ENCODE measurements at places on chromosomes 6 and 20.

DNA sequence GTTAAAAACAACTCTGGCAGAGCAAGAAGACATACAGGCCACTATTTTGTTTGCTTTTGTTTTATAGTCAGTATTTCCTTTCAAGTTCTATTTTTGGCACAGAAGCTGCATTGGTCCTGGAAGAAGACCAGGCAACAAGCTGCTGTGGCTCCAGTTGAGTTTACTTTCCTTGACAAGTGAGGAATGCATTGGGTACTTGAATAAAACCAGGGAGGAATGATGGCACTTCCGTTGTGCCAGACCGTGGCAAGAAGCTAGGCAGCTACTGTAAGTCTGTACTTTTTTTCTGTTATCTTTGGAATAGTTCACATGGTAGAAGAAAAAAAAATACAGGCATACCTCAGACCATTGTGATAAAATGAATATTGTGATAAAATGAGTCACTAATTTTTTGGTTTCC is 66.3 kb downstream of the NCOA3 start:
- DNase-seq: no peak

DNA sequence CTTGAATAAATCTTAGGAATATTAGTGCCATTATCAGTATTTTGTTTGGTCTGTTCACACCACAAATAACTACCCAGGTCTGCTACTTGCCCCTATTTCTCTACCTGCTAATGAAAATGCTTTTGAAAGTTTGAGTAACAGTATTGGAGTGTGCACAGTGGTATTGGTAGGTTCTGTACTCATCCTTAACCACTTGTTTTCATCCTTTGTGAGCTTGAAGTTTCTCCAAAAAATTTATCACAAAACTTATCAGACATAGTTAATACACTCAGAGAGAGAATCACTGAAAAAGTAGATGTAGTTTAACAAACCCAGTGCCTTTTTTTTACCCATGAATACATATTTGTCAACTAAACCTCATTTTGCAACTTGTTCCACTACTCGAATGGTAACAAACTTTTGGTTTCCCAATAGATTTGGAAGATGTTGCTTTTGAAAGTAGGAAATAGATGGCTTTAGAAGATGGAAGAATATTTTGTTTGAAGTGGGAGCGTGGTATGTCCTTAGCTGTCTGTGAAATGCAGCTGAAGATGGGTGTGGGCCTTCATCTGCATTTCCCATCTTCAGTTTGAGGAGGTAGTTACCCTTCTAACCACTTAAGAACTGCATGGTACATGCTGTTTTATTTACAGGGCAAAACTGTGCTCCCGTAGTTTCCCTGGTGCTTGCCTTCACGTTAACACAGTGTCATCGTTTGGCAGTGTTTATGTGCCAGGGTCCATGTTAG is 9.0 kb downstream of the PTPN1 start:
- DNase-seq: no peak

DNA sequence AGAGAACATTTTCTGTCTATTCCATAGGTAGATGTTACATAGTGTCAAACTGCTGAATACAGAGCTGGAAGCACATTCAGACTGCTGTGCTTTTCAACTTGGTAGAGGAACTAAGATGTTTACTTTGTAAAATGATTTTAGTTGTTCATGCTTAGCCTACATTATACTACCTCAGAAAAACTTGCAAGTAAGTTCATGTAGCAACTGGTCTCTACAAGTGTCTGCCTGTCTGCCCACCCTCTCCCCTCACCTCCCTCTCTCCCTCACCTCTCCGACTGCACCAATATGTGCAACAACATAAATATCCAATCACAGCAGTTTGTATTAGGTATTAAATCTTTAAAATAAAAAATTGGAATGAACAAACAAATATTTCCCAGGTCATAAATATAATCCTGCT is 25.3 kb downstream of the ELOVL4 start:
- peak; percentile 69 for DNase-seq

- DNase-seq: no peak
Observed at GRCh38 chr6:111724505-111724904, 118.8 kb upstream of the TRAF3IP2 start.

GRCh38 chr6:88574651-88575050 is 388.8 kb downstream of the RNGTT start:
- no peak for DNase-seq

DNA sequence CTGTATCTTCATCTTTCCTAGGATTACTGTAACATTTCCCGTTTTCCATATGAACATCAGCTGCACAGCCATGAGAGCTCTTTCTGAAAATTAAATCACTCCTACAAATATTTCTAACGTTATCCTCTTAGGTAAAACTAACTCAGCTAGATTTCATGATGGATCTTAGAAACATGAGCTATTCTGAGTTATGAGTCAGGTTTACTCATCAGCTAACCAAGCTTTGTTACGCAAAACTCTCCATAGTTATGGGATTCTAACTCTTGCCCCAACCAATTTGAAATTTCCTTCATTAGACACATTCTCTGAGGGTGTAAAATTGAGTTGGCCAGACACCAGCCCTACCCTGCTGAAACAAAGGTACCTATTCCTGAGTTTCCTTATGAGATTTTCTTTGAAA is 14.0 kb downstream of the DEFB110 start:
- peak; percentile 94 for DNase-seq

DNA sequence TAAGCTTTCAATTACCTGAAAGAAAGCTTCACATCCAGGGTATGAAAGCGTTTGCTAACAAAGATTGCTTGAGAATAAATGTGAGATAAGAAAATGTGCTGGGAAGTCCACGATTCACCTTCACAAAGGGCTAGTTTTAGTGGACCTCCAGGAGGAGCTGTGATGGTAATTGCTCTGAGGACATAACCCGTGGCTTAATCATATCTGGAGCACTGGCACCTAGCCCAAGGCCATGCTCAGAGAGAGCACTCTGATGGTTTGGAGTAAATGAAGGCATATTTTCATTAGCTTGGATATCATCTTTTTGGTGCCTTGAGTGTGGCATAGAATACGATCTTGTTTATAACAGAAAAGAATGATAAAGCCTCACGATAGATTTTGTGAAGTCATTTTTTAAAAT is 46.9 kb upstream of the BACH2 start:
- DNase-seq: peak; percentile 43

GRCh38 chr20:8667306-8667705 is 401.6 kb upstream of the PLCB4 start:
- DNase-seq: no peak

DNA sequence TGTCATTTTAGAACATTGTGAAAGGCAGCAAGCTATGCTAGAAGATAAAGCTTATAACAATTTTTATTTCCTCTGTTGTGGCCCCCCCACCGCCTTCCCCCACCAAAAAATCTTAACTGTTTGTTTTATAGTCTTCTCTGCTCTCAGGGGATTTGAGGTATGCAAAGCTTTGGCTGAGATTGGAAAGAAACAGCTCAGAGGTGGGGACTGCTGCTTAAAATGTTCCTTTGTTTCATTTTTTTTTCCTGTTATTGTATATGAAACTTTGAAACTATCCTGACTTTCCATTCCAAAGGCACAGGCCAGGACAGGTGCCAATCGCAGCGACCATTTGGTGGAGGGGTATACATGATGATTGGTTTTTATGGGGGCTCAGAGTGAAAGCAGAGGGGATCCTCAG is 114.7 kb upstream of the PHACTR1 start:
- no peak for DNase-seq

- no peak for DNase-seq
Observed at GRCh38 chr20:20454367-20454766, 86.5 kb downstream of the INSM1 start.

DNA sequence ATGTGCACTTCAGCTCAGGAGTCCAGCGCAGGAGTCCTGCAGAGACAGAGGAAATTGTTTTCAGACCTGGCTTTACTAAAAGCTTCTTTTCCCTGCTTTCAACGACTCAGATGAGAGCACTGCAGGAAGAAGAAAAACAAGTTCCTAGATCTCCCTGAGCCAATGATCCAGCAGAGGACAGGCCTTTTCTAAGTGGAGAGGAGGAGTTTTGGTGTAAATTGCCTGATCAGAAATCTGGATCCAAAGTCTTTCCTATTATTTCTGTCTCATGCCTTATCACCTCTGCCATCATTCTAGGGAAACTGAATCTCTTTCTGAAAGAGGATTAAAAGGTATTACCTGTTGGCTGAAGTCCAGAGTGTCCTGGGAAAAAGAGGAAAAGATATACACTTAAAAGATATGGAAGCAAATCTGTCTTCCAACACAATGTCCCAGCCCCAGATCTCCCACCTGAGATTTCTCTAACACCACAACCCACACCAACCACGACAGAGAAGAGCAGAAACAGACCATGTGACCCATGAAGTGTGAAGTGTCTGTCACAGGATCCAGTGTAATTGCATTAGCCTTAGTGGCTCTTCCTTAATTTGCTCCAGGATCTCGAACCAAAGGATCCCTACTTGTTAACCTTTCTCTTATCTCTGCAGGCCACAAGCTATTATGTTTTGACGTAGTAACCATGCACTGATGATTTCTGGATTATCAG is 23.1 kb upstream of the HLA-DRB5 start:
- DNase-seq: no peak

GRCh38 chr20:63120808-63121090 is 95.2 kb downstream of the YTHDF1 start:
- DNase-seq: no peak

DNA sequence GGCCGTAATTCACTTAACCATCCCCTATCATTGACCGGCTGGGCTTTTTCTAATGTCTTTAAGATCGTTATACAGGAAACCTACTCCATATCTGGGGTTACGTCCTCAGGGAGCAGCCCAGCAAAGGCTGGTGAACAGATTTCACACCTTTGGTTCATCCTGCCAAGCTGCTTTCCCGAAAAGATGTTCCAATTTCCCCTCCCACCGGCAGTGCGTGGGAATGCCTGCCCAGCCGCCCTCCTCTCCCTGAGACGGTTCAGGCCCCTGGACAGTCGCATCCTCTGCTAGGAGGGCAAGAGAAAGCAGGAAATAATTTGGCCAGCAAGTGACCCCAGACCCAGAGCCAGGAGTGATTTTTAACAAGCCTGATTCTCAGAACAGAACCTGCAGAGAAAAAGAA is 16.3 kb downstream of the SIRPA start:
- no peak for DNase-seq

GRCh38 chr6:87799651-87800050 is 97.6 kb upstream of the AKIRIN2 start:
- DNase-seq: no peak

All from bronchial epithelial cell (primary cell).